ENCODE measurements at places on chromosomes 5 and 9. TPM values are rescaled to one million over a fixed set of nuclear protein-coding genes. Genes with fewer than 3 reads are reported as not detected.

Gene SARDH
- total RNA-seq, result 37.7 TPM

Gene SGCD
- 1.7 TPM for total RNA-seq

Gene DNM1
- 12.5 TPM for total RNA-seq

Gene GRIN3A
- total RNA-seq, result 0.07 TPM

DNA sequence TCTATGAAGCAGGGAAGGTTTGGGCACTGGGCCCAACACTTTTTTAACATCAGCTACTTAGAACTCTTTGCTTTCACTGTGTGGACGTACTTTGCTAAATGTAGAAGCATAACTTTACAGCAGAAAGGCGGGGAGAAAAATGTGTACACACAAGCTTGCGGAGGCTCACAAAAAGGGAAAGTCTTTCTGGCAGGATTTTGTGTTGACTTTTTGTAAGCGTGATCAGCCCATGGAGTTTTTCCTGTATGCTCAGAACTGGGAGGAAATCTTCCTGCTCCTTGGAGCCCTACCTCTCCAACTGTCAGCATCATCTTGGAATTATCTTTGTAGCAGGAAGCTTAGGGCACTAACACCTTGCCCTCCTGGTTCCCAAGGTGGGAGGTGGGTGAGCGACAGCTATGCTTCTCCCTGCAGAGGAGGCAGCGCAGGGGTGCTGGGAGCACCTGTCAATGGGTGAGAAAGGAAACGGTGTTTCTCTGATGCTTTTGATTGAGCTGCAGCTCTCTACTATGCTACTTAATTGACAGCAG lies 321.9 kb downstream of the GADD45G start:
- no peak overlapping the region for H3K4me3 ChIP-seq
- no peaks in the 10 kb centered on the region for H3K27me3 ChIP-seq
- H3K36me3 ChIP-seq, result no peaks in the 10 kb centered on the region
- H3K27ac ChIP-seq, result no peak overlapping the region
- peaks cover 15% of the 10 kb centered on the region for H3K4me1 ChIP-seq

DNA sequence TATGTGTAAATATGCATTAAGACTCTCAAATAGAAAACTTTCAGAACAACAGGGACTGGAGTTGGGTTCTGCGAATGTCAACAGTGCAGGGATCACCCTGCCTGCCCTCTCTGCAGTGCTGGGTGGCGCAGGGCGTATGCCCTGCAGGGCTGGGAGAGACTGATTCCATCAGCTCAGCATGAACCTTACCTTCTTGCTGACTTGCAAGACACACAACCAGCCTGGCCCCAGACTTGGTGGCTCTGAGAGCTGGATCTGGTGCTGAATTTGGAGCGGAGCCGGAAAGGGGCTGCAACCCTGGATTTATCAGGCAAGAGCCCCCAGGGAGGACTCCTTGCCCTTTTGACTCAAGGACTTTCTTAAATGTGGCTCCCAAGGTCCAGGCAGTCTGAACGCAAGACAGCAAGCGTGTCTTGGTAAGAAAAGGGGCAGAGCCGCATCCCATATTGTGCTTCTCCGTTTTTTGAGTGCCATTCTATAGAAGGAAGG lies 376.0 kb upstream of the IRX2 start:
- DNase-seq, result no peak
- no peaks in the 10 kb centered on the region for H3K36me3 ChIP-seq
- no peaks in the 10 kb centered on the region for H3K4me1 ChIP-seq
- H3K4me3 ChIP-seq, result no peak overlapping the region

GRCh38 chr9:114854736-114855355 lies 49.0 kb upstream of the TNFSF15 start:
- peaks cover 26% of the 10 kb centered on the region for H3K4me1 ChIP-seq
- H3K27ac ChIP-seq, result no peak overlapping the region
- H3K36me3 ChIP-seq, result no peaks in the 10 kb centered on the region
- H3K4me3 ChIP-seq, result no peak overlapping the region

DNA sequence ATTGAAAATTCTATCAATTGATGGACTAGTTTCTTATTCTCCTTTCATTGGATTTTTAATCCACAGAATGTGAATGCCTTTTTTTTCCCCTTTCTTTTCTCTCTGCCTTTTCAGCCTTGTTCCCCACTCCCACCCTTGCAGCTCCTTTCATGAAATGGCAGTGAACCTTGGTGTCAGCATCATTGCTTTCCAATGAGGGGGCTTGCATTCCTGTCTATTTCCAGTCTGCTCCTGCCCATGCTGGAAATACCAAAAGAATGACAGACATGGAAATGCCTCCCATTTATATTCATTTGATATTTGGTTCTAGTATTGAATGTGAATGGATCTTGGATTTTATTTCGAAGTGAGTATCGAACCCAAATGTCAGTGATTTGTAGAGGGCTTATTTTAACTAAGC lies 162.7 kb upstream of the SGCD start:
- DNase-seq, result no peak
- no peak overlapping the region for H3K27ac ChIP-seq
- no peaks in the 10 kb centered on the region for H3K4me1 ChIP-seq
- H3K4me3 ChIP-seq, result no peak overlapping the region

DNA sequence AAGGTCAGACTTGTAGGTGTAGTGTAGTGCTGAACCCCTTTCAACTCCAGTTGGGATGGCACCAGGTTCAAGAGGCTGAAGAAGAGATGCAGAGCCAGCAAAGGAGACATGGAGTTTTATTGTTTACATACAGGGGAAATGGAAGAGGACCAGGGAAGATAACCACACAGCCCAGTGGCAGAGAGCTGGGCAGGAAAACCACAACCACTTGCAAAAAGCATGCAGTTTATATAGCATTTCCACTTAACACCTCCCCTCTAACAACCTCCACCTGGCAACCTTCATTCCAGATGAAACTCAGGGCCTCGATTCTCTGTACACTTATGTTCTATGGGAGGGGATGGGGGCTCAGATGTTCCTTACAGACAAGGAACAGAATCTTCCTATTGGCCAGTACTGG lies 56.9 kb downstream of the SNX24 start:
- no peak overlapping the region for H3K4me3 ChIP-seq
- no peak for DNase-seq
- H3K36me3 ChIP-seq, result no peaks in the 10 kb centered on the region
- H3K4me1 ChIP-seq, result no peaks in the 10 kb centered on the region
- no peaks in the 10 kb centered on the region for H3K27me3 ChIP-seq
- H3K27ac ChIP-seq, result no peak overlapping the region

DNA sequence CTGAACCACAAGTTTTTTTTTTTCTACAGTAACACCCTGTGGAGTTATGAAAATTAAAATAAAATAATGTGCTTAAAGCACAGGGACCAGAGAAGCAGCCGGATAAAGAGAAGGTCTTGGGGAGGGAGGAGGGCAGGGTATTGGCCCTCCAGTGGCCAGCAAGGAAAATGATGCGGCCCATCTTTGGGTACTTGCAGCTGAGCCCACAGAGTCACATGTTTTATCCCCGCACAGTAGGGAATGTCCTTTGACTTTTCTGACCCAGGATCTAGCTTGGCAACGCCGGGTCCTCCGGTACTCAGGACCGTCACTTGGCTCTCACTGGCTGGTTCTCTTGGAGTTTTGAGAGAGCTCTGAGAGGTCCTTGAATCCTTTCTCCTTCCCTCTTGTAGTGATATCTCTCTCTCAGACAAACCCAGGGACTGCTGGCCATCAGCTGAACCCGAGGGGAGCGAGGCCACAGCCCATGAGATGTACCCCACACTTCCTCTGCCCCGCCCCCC lies 35.3 kb upstream of the HSPA9 start:
- no peaks in the 10 kb centered on the region for H3K27me3 ChIP-seq
- peaks cover 21% of the 10 kb centered on the region for H3K4me1 ChIP-seq
- no peak overlapping the region for H3K4me3 ChIP-seq

DNA sequence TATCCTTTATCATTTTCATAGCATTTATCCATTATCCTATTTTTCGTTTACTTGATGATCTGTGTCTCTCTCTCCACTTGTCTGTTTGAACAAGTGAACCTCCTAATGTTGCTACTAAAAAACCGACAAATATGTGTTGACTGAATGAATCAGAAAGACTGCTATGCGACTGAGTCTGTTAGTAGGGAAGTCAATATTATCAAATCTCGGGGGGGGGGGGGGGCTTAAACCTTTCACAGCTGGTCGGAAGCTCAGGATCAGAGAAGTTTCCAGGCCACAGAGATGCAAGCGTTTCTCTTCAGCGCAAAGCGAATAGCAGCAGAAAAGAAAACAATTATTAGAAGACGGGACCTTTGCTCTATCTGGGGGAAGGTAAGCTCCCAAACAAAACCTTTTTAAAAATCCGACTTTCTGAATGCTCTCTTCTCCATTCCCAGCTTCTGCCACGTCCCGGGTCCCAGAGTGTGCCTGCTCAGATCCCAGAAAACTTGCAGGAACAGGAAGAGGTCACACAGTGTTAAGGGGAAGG lies 412 bp downstream of the RIOK2 start:
- H3K4me1 ChIP-seq, result peaks cover 17% of the 10 kb centered on the region
- H3K4me3 ChIP-seq, result peak overlapping the region; percentile 84
- peak overlapping the region; percentile 90 for H3K27ac ChIP-seq
- peaks cover 10% of the 10 kb centered on the region for H3K36me3 ChIP-seq

DNA sequence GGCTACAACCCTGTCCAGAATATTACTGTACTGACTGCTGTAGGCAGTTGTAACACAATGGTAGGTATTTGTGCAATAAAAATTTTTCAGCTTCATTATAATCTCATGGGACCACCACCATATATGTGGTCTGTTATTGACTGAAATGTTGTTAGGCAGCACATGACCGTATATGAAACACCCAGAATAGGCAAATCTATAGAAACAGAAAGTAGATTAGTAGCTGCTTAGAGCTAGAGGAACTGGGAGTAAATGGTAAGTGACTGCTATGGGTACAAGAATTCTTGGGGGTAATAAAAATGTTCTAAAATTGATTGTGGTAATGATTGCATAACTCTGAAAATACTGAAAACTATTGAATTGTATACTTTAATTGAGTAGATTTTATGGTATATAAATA lies 185.7 kb downstream of the ESM1 start:
- no peak for DNase-seq
- no peaks in the 10 kb centered on the region for H3K27me3 ChIP-seq
- no peaks in the 10 kb centered on the region for H3K36me3 ChIP-seq

DNA sequence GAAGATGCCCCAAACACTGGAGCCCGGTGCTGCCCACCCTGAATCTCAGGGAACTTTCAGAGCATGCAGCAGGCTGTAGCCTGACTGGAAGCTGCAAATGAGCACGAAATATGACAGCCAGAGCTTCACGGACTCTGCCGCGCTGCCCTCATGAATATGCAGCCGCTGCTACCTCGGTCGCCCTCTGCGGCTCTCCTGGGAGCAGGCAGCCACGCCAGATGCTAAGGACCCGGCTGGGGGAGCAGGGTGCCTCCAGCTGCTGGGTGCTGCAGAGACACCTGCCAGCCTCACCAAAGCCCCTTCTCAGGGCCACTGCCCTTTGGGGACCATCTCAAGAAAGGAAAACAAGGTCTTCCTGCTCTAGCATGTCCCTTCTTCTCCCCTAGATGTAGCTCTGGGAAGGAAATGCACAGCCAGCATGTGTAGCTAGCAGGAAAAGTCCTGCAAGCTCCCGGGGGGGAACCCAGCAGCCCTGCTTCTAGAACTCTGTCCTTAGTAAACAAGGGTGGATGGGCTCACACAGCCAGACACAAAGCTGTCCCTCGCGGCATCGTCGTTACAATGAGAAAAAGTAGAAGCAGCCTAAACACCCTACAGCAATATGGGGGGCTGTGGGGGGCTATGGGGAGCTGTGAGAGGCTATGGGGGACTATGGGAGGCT lies 56.8 kb upstream of the OLFM1 start:
- no peaks in the 10 kb centered on the region for H3K4me1 ChIP-seq
- DNase-seq, result no peak
- no peaks in the 10 kb centered on the region for H3K27me3 ChIP-seq

GRCh38 chr5:177403102-177403791 lies 2.8 kb upstream of the PFN3 start:
- H3K36me3 ChIP-seq, result no peaks in the 10 kb centered on the region
- H3K4me1 ChIP-seq, result peaks cover 35% of the 10 kb centered on the region
- no peak for DNase-seq
- H3K4me3 ChIP-seq, result peak overlapping the region; percentile 47

- no peaks in the 10 kb centered on the region for H3K36me3 ChIP-seq
- no peak for DNase-seq
- H3K4me3 ChIP-seq, result no peak overlapping the region
- H3K27me3 ChIP-seq, result no peaks in the 10 kb centered on the region
- H3K4me1 ChIP-seq, result no peaks in the 10 kb centered on the region
Observed at GRCh38 chr9:3825721-3826120, 299.9 kb upstream of the RFX3 start.

DNA sequence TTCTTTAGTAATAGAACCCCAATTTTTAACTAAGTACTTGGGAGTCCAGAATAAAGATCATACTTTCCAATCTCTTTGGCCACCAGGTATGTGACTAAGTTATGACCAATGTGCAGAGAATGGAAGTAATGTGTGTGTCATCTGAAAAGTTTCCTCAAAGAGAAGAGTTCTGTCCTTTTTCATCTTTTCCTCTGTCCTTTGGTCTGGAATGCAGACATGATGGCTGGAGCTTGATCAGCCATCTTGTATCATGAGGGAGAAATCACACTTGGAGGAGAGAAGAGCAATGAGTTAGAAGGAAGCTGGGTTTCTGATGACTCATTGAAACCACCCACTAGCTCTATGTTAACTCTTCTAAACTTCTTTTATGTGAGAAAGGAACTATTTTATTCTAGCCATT lies 5.5 kb upstream of the CPEB4 start:
- peaks cover 29% of the 10 kb centered on the region for H3K4me1 ChIP-seq
- H3K4me3 ChIP-seq, result no peak overlapping the region
- H3K27ac ChIP-seq, result no peak overlapping the region

DNA sequence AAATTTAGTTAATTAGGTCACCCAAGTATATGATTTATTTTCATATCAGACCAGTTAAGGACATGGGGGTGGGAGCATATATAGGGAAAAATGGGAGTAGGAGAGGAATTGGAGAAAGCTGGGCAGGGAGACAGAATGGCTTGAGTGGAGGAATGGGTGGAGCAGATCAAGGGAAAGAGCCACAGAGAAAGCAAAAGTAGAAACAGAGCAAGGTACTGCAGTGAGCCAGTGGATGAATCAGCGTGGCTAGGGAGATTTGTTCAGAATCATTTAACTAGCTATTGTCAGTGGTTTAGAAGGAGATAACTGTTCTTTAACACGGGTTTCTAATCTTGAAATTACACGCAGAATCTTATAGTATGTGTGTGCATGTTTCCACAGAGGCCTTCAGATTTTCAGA lies 37.4 kb downstream of the SNX24 start:
- DNase-seq, result no peak
- peaks cover 4% of the 10 kb centered on the region for H3K4me1 ChIP-seq
- no peaks in the 10 kb centered on the region for H3K36me3 ChIP-seq
- H3K4me3 ChIP-seq, result no peak overlapping the region
- H3K27ac ChIP-seq, result no peak overlapping the region
- H3K27me3 ChIP-seq, result no peaks in the 10 kb centered on the region

DNA sequence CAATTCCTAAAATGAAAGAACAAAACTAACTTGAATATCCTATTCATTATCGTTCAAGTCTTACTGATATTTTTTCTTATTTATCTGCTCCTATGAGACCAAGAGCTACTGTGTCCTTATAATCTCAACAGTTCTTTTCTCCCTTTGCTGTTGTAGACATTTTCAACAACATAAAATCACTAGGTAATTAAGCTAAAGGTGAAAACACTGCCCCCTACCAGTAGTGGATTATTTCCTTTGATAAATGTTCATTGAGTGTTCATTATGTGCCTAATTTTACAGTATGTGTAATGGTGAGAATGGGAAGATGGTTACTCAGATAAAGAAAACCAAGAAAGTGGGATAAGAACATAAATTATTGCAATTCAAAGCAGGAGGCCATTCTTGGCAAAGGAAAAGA lies 41.4 kb upstream of the PAPPA start:
- H3K27me3 ChIP-seq, result no peaks in the 10 kb centered on the region
- DNase-seq, result no peak
- H3K4me1 ChIP-seq, result no peaks in the 10 kb centered on the region
